Activated CD4-positive, alpha-beta T cell treated with anti-CD3 and anti-CD28 coated beads for 24 hours (primary cell): ENCODE measurements at places on chromosomes 3 and 15.

DNA sequence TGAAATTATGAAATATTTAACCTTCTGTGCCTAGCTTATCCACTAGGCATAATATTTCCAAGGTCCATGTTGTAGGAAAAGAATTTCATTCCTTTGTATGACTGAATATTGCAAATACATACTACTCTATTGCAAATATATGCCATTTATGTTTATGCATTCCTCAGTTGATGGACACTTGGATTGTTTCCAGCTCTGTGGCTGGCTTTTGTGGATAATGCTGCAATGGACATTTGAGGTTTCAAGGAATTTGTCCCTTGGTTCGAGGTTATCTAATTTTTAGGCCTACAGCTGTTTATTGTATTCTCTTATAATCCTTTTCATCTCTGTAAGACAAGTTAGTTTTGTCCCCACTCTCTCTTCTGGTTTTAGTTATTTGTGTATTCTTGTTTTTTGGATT, 7.7 kb upstream of the AADACL2 start:
- no peak for DNase-seq

- DNase-seq = no peak
Observed at GRCh38 chr3:119310071-119310470, 15.9 kb downstream of the ARHGAP31 start.

- DNase-seq = no peak
Observed at GRCh38 chr3:184485241-184485640, 76.3 kb upstream of the EPHB3 start.

GRCh38 chr3:59412516-59412915, 362.7 kb upstream of the CFAP20DC start:
- no peak for DNase-seq

DNA sequence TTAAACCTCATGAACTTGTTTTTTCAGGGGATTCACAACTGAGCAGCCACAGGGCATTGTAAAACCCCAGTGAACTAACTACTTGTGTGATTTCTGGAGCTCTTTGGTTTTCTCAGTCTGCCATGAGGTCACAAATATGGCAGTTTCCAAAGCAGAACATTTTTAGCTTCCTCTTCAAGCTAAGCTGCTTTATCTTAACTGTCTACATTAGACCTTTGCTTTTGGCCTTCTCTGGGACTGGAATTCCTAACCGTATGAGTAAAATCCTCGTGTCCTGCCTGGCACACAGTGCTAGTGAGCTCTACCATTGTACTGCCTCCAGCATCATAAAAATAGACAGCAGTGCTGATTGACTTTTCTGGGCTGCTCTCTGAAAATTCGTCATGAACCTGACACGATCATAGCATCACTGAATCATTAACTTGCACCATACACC, 22.1 kb downstream of the CDIN1 start:
- DNase-seq = no peak

GRCh38 chr3:172931746-172932285, 181.3 kb downstream of the ECT2 start:
- DNase-seq = no peak
